Stimulated activated CD4-positive, alpha-beta T cell treated with anti-CD3 and anti-CD28 coated beads, Interleukin-15, amount 100 ng/mL, for 1 hour (primary cell): ENCODE measurements at places on chromosomes 3 and 15.

- no peak for DNase-seq
These were observed 149.3 kb upstream of the MEF2A start for GRCh38 chr15:99416191-99417188.

DNA sequence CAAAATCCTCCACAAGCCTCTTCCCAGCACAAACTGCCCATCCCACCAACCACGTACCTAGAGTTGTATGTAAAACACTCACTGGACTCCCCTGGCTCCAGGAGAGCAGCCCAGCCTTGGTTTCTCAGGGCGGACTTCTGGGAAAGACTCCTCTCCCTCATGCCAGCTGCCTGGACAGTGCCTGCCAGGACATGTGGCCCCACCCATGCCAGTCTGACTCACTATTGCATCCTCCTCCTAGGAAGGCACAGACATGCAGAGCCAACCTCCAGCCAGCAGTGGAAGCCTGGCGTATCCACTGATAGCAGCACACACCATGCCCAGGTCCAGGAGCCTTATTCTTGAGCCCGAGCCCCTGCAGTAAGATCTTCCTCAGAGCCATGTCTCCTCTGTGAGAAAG, 8.6 kb downstream of the PKM start:
- no peak for DNase-seq

- no peak for DNase-seq
These were observed 95.5 kb downstream of the CBLB start for GRCh38 chr3:105773291-105773690.

- no peak for DNase-seq
These were observed 58.1 kb downstream of the SNX4 start for GRCh38 chr3:125461896-125462295.
